ENCODE measurements at places on chromosomes 5 and 9.

DNA sequence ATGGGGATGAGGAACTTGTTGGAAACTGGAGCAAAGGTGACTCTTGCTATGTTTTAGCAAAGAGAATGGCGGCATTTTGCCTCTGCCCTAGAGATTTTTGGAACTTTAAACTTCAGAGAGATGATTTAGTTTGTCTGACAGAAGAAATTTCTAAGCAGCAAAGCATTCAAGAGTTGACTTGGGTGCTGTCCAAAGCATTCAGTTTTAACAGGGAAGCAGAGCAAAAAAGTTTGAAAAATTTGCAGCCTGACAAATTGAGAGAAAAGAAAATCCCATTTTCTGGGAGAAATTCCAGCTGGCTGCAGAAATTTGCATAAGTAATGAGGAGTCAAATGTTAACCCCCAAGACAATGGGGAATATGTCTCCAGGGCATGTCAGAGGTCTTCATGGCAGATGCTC lies 682.3 kb upstream of the ST8SIA4 start:
- DNase-seq, result no peak

DNA sequence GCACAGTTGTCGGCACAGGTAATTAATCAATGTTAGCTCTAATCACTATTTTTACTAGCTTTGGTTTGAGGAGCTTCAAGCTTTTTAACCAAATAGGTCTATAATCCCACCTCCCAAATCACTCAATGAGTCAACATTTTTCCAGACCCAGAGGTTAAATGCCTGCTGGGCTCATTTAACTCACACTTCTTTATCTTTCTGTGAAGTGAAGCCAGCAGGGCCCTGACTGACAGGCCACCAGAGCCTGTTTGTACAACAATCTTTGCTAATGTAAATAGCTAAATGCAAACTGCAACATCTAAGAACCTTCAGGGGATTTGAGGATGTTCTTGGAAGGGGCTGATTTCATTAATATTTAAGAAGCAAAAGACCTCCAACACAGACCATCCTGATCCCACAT lies 98.4 kb upstream of the NREP start:
- DNase-seq, result no peak

GRCh38 chr9:130470269-130470668 lies 25.5 kb downstream of the ASS1 start:
- no peak for DNase-seq

GRCh38 chr9:91056917-91057316 lies 255.3 kb downstream of the SYK start:
- no peak for DNase-seq

DNA sequence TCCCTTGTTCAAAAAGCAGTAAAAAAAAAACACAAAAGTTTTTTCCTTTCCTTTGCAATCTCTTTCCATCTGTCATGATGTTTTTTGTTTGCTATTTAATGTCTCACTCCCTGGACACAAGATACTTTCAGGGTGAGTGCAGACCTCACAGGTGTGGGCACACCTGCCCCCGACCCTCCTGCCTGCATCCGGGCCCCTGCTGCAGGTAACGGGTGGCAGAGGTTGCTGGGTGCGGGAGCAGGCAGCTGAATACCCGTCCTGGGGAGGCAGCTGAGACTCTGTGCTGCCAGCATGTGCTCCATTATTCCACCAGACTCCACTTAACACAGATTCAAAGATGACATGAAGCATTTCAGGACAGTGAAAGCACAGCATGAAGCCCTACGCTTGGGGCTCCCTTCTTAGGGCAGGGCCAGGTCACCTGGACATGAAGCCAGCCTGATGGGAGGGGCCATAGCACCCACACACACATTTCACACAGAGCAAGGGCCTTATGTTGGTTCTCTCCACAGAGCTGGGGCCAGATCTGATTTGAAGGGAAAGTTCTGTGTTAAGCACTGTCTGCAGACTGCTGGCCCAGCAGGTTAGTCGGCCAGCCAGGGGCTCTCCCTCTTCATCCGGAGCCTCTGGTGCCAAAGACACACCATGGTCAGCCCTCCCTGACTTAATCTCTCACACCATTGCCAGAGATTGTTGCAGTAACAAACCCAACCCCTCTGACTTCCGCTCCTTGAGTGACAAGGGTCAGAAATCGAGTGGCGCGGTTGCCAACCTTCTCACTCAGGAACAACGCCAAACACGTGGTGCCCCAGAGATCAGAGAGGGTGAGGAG lies 13.0 kb downstream of the NEK6 start:
- DNase-seq, result no peak

DNA sequence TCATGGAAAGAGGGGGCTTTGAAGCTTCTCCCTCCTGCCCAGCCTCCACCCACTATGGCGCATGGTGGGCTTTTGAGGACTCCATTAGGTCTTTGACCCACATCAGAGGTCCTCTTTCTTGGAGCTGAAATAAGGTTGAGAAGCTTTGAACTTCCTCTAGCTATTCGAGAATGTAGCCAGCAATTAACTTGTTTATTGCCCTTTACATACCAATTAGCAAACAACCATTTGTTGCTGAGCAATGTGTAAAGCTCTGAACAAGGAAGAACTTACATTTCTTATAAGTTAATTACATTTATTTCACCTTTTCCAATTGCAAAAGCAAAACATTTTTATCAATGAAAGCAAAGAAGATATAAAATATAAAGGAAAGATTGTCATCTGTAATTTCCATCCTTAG lies 30.5 kb upstream of the FOXB2 start:
- DNase-seq, result no peak

DNA sequence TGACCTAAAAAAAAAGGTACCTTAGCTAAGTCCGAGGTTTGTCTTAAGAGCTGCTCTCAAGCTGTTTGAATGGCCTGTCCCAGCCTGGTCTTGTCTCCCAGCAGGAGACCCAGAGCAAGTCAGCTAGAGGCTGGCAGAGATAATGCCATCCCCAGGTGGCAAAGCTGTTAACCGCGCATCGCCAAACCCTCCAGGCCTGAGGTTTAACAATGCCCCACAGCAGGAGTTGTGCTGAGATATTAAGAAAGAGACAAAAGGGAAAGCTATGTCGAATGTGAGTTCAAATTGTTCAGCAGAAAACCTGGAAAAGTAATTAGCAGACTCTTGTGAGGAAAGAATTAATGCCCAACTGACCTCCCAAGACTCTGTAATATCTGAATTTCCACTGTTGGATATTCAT lies 187.1 kb downstream of the FSTL4 start:
- peak; percentile 3 for DNase-seq

DNA sequence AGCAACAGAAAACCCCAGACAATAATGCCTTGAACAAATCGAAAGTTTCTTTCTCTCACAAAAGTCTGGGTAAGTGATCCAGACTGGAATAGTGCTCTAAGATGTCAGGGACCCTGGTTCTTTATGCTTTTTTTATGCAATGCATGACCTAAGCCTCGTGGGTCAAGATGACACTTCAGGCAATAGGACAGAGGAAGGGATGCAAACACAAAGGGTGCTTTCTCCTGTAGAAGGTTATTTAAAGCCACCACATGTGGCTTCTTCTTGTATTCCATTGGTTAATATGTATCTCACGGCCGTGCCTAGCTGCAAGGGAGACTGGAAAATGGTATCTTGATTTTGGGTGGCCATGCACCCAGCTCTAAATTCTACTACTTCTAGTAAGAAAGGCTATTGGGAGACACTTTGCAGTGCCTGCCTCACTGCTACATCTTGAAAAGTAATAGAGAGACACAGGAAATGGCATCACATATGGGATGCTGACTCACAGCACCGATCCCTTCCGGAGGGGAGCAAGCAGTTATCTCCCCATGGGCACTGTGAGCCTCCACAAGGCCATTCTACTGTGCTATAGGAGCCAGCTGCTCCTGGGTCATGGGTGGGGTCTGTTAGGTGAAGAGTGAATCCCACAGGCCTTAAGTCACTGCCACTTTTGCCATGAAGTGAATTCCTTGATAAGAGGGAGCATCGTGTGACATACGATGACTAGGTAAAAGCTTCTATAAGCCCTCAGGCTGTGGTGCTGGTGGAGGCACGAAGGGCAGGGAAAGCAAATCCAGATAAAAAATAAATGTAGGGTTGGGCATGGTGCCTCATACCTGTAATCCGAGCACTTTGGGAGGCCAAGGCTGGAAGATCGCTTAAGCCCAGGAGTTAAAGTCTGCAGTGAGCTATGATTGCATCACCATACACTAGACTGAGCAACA lies 32.5 kb upstream of the RAB14 start:
- DNase-seq, result no peak

- no peak for DNase-seq
These were observed 17.5 kb downstream of the TMEM161B start for GRCh38 chr5:88251048-88251711.

GRCh38 chr9:136175616-136176197 lies 29.2 kb downstream of the LHX3 start:
- DNase-seq, result no peak

DNA sequence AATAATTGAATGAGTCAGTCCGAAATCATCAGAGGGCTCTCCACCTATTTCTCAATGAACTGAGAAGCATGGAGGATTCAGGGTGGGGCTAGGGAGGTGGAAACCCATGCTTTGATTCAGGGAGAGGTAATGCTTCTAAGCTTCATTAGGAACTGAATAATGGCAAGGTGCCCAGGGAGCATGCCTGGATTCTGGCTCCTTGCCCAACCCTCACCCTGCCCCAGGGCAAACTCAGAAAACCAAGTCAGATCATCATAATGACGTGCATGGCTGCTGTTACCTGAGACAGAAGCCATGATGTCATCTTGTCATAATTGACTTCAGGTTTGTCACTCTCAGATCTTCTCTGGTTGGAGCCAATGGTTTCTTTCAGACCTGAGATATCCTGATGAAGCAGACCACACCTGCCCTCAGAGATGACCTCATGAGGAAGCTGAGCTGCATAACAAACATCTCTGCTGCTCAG lies 199.6 kb downstream of the SYK start:
- DNase-seq, result peak; percentile 37

GRCh38 chr5:146606893-146607292 lies 90.9 kb upstream of the GPR151 start:
- no peak for DNase-seq

- no peak for DNase-seq
These were observed 1752.6 kb upstream of the C9orf72 start for GRCh38 chr9:29325894-29326293.

- no peak for DNase-seq
These were observed 1703.8 kb downstream of the MAT2B start for GRCh38 chr5:165209101-165209727.

- no peak for DNase-seq
These were observed 25.8 kb upstream of the TPD52L3 start for GRCh38 chr9:6302417-6302816.

DNA sequence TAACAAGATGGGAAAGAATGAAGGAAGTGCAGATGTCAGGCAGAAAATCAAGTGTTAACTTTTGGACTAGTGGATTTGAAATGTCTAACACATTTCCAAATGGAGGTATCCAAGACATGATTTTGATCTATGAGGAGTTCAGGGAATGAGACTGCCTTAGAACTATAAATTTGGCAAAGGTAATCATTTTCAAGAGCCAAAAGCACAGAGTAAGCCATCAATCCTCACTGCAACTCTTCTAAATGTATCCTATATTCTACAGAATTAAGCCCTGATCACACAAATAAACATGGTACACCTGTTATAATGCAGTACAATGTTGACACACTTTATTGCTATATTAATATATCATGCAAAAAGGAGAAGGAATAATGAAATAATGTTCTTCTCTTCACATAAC lies 55.6 kb downstream of the SETX start:
- no peak for DNase-seq

- DNase-seq, result no peak
These were observed 9.1 kb upstream of the OR2S2 start for GRCh38 chr9:35967042-35967441.

- no peak for DNase-seq
These were observed 77.7 kb downstream of the STK10 start for GRCh38 chr5:172110260-172110815.

DNA sequence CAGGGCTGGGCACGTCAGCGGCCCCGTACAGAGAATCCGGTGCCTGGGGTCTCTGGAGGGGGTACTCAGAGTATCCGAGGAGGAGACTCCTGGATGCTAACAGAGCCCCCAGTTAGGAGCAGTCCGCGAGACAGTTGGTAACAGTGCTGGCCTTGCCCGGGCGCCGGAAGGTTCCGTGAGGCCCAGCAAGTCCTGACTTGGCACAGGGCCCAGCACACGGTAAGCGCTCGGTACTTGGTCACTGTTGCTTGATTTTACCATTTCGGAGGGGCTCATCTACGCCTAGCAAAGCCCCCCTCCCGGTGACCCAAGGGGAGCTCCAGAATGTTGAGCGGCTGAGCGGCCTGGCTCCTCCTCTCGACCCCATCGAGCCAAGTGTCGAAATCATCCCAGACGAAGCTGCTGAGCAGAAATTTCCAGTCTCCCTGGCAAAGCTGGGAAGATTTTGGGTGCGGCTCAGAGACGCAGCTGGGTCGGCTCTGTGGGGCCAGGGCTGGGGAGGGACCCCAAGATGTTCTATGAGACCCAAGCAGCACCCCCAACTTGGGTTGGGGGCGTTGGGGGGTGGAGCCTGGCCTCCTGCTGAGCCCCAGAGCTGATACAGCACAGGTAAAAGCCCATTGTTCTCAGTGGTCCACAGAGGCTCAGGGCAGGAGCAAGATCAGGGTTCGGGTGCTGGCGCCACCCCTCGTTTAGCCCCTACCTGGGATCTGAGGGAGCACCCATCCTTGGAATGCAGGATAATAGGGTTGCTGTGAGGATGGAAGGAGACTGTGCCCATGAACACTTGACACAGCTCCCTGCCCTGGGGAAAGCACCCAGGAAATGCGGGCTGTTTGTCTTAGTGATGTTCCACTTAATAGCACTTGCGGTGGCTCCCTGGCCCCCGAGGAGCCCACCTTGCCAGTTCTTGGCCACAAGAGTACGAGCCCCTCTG lies 137.2 kb downstream of the C9orf50 start:
- peak; percentile 69 for DNase-seq

GRCh38 chr5:35161652-35162273 lies 68.5 kb downstream of the PRLR start:
- DNase-seq, result no peak

DNA sequence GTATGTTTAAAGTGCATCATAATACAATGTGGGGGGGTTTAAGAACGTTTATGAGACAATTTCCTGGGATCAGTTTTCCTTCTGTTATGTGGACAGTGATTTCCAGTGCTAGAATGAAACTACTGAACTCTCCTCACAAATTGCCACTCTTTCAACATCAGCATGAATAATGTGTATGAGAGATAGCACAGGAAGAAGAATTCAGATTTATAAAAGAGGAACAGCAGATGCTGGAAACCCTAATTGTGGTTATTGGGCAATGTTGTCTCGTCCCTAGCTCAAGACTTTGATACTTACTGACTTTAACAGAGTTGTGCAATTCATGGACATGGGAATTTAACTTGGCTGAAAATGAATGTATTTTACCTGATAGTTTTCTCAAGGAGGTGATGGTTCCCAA lies 410.8 kb upstream of the MEF2C start:
- no peak for DNase-seq

DNA sequence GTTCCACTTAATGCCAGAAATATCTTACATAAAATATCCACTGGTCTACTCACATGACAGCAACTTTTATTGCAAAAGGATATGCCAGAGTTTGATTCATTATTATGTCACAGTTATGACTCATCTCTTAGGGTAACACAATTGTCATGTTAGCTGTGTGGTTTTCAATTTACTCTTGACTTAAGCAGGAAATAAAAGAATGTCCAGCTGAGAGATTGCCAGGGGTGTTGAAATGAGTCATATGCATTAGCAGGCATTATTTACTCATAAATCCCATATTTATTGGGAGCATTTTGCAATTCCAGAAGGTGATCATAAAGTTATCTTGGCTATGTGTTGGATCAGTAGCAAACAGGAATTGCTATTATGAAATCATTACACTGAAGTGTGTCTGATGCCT lies 1164.6 kb upstream of the CDH18 start:
- DNase-seq, result no peak

GRCh38 chr5:141692533-141692888 lies 10.5 kb upstream of the ARAP3 start:
- no peak for DNase-seq

- peak; percentile 55 for DNase-seq
These were observed 24.3 kb upstream of the ENHO start for GRCh38 chr9:34546834-34547827.

Measured in NCI-H1092 treated with DMSO at 0.1 percent for 48 hours (cell line).